Left colon (tissue), 2 donors: ENCODE measurements at places on chromosomes 6 and 20.
A peak's percentile ranks its signal among the peaks of the same experiment; 100 is the strongest.

- DNase-seq, result no peak
Observed at GRCh38 chr6:37283268-37283667, 25.3 kb upstream of the TMEM217 start.

- no peak for DNase-seq
Observed at GRCh38 chr6:112010328-112010727, 43.6 kb upstream of the CCN6 start.

- no peak for DNase-seq
Observed at GRCh38 chr6:4853782-4854511, 77.7 kb downstream of the CDYL start.

DNA sequence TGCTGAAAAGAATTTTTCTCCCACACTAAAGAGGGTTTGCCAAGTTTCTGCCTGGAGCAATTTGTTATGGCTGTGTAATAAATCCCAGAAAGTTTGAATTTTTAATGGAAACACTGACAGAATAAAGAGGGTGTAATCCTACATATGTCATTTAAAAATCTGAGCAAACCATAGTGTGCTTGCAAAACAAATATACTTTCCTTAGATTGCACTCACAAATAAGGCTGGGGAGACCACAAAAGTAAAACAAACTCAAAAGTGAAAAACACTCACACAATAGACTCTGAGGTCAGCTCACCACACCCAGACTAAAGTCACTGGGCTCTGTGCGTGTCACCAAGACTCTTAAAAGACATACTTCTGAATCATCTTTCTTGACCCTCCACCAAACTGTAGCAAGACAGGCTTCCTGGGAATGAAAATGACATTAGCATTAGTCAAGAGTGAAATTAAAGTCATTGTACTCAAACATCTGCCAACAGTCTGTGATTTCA lies 4.8 kb upstream of the ATXN1 start:
- no peak for DNase-seq

DNA sequence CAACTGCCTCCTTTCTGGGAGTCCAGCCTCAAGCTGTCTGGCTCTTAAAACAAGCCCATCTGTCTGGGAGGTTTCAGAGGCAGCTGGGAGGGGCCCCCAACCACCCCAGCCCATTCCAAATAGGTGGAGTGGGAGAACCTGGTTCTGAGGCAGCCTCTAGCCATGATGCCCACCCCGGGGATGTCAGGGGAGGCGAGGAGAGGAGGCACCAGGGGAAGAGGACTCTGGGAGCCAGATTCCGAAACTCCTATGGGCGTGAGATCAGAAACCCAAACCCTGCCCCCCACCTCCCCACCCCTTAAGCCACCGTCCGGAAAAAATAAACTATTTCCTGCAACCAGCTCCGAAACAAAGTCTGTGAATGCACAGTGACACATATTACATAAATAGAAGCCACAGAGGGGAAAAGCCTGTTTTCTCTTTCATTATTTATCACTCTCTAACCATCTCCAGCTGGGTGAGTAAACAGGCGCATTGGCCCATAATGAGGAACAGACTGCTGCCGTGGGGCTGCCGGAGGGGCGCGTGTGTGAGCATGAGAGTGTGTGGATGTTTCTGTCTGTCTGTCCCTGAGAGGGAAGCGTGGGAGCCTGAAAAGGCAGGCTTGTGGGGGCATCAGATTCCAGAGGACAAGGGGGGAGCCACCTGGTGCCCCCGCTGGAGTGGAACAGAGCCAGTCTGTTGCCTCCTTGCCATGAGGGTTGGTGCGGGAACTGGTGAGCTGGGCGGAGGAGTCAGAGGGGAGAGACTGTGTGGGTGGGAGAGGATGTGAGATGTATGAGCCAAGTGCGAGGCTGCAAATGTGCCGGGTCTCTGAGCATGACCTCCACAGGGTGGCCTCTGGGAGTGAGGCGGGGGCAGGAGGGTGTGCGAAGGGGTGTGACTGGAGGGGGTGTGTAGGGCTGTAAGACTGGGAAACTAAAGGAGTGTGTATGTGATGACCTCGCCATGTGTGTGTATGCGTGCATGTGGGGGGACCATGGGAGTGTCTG lies 14.3 kb upstream of the FOXP4 start:
- DNase-seq, result no peak

DNA sequence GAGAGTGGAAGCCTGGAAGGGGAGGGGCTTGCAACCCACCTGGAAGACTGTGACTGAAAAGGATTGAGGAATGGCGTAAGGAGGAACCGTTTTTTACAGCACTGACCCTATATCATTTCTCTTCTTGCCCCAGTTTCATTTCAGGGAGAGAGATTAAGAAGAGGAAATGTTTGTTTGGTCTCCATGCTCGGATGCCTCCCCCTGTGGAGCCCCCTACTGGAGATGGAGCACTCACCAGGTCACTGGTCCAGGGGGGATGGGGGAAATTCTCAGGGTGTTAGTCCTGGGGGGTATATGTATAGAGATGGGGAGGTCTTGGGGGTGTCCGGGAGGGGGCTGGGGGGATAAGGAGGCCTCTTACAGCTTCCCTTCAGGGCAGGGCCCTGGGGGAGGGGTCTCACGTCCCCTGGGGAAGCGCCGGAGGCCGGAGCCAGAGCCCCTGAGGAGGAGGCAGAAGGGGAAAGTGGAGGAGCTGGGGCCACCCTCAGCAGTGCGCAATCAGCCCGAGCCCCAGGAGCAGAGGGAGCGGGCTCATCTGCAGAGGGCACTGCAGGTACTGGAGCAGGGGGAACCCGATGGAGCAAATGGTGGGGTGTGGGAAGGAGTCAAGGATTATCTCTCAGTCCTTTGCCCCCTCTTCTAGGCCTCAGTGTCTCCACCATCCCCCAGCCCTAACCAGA lies 3.2 kb downstream of the CUTA start:
- no peak for DNase-seq

- no peak for DNase-seq
Observed at GRCh38 chr6:7991536-7991935, 72.7 kb downstream of the BLOC1S5 start.

DNA sequence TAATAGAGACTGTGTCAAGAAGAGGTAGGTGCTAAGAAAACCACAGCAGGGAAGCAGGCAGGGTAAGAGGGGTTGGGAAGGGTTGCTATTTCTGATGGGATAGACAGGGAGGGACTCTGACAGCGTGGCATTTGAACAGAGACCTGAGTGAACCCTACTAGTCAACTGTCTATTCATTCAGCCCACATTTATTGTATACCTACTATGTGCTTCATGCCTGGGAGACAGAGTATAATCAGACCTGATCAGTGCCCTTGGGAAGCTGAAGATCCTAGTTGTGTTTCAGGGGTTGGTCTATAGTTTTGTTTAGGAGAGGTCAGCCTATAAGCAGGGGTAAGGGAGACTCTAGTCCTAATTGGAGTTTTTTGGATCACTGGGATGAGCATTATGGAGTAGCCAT lies 14.9 kb upstream of the CAPN11 start:
- DNase-seq, result no peak

DNA sequence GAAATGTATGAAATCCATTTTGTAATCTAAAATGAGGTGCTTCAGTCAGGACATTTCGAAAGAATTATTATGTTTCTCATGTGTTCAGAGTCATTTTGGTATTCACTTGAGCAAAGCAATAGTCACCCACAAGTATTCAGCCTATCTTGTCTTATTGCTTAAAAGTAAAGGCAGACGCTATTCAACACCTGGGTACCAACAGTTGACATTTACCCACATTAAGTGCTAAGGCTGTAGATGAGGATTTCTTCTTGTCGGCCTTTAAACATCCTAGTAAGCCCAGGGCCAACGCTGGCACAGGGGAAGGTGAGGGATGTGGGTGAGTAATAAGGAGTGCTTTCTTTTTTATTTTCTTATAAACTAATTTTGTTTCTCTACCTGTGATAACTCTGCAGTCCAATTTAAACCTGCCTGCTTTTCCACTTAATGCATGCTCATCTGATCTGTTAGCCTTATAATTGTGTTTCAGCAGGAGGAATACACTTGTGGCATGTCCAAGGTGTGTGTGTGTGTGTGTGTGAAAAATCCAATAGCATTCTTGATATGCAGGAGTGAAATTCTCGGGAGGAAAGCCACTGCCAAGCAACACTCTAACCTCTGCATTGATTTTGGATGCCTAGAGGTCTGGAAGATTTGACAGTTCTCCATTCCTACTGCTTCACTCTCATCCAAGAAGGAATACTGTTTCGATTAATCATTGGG lies 252.0 kb downstream of the SOX4 start:
- DNase-seq, result no peak

GRCh38 chr6:34196116-34196832 lies 40.4 kb upstream of the HMGA1 start:
- DNase-seq, result peak; percentile 70

GRCh38 chr6:13355999-13356785 lies 27.9 kb upstream of the TBC1D7 start:
- DNase-seq, result no peak

DNA sequence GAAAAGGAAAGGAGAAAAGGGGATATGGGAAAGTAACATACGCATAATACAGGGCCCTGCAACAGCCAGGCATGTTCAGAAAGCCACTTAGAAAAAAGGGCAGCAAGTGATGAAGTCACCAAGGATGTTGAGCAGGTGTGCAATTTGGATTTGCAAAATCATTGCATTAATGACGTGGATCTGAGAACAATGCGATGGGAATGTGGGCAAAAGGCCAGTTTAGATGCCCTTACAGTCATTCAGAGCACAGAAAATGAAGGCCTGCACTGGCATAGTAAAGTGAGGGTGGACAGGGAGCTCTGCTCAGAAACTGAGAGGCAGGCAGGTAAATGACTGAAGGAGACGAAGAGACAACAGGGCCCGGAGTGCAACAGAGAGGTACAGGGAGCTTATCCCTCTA lies 123.7 kb upstream of the NHSL1 start:
- no peak for DNase-seq

GRCh38 chr6:138726757-138727097 lies 46.8 kb upstream of the CCDC28A start:
- DNase-seq, result no peak

DNA sequence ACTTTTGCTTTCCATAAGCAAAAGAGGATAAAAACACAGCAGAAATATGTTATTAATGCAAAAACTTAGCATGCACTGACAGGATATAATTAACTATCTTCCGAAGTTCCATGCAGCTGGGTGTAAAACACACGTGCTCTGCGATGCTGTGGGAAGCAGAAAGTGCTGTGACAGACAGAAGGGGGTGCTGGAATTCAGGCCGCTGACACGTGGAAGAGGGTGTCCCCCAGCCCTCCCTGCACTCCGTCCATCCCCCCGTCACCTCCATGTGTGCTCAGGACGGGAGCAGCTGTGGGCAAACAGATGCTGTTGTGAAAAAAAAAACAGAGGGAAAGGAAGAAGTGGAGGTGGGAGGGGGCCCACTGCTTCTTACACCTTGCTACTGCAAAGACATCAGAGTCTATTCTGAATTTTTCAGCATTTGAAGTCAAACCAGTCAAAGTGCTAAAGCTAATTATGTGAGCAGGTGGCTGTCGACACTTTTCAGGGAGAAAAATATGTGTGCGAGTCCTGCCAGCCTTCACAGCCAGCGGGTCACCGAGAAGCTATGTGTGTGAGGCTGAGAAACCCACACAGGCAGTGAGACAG lies 175.9 kb upstream of the AFDN start:
- DNase-seq, result no peak

DNA sequence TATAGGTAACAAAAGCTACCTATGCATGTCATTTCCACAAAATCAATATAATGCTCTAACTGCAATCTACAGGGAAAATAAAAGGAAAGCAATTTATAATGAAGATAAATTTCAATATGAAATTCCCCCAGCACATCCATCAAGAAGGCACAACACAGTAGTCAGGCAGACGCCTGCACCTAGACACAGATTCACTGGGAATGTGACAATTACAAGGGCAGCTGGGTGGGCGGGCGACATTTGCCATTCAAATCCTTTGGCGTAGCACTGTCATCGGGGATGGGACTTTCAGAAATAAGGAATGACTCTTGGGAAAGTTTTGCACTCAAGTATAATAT lies 60.4 kb downstream of the SULF2 start:
- DNase-seq, result no peak

- no peak for DNase-seq
Observed at GRCh38 chr6:13919861-13920260, 4.9 kb upstream of the RNF182 start.

DNA sequence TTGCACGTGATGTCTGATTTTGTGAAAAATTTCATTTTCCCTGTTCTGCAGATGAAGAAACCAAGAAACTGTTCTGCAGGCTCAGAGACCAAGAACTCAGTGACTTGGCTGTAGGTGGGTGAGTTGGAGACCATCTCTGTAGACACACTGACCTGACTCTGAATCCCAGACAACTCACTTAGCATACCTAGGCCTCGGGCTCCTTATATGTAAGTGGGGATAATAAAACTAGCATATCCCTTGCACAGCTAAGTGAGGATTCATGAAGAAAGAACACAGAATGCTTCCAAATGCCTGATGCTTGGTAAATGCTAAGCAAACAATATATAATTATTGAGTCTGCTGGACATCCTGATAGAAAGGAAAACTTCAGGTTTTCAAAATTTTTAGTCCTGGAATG lies 70.8 kb downstream of the B3GAT2 start:
- no peak for DNase-seq

DNA sequence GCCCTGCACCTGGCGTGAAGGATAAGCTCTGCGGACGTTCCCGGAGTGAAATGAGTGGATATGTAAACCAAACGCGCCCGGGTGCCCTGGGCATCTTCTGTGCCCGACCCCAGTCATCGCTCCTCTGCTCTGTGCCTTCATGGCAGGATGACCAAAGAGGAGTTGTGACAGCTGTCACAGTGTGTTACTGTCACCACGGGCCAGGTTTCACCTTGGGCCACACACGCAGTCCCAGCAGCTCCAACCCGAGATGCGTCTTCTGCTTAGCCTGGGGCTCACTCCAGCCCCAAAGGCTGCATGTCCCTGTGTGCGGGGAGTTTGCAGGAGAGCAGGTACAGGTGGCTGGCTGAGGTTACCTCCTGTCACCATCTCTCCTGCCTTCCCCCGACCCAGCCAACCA lies 311.6 kb downstream of the BMP7 start:
- DNase-seq, result no peak

GRCh38 chr20:535958-536357 lies 7.6 kb downstream of the CSNK2A1 start:
- DNase-seq, result no peak

GRCh38 chr6:41275489-41275888 lies 11.0 kb downstream of the TREM1 start:
- no peak for DNase-seq

- DNase-seq, result no peak
Observed at GRCh38 chr6:37149745-37150144, 20.2 kb upstream of the PIM1 start.

- no peak for DNase-seq
Observed at GRCh38 chr6:91877994-91878393, 1291.1 kb upstream of the MAP3K7 start.

- DNase-seq, result no peak
Observed at GRCh38 chr6:54020334-54020733, 90.9 kb upstream of the MLIP start.

DNA sequence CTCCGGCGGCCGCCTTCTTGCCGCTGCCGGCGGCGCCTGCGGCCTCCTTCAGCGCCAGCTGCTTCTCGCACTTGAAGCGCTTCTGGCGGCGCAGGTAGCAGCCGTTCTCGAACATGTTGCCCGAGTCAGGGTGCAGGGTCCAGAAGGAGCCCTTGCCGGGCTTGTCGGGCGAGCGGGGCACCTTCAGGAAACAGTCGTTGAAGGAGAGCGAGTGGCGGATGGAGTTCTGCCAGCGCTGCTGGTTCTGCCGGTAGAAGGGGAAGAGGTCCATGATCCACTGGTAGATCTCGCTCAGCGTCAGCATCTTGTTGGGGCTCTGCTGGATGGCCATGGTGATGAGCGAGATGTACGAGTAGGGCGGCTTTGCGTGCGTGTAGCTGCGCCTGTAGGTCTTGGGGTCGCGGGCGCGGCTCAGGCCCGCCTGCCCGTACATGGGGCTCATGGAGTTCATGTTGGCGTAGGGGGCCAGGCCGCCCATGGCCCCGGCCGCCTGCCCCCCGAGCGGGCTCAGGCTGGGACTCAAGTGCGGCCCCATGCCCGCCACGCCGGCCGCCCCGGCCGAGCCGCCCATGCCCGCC lies 1.9 kb downstream of the FOXA2 start:
- DNase-seq, result peak; percentile 34
